ENCODE measurements at places on chromosomes 12 and 14.

- no peak for DNase-seq
These were observed 427.2 kb downstream of the TMTC2 start for GRCh38 chr12:83113945-83114344.

GRCh38 chr14:89675590-89675989 lies 258.6 kb upstream of the FOXN3 start:
- DNase-seq, result no peak

- no peak for DNase-seq
These were observed 372.2 kb downstream of the RAD51B start for GRCh38 chr14:68191567-68192321.

GRCh38 chr12:93167331-93167730 lies 210.4 kb upstream of the NUDT4 start:
- no peak for DNase-seq

- DNase-seq, result no peak
These were observed 134.5 kb upstream of the NAV3 start for GRCh38 chr12:77696183-77696582.

DNA sequence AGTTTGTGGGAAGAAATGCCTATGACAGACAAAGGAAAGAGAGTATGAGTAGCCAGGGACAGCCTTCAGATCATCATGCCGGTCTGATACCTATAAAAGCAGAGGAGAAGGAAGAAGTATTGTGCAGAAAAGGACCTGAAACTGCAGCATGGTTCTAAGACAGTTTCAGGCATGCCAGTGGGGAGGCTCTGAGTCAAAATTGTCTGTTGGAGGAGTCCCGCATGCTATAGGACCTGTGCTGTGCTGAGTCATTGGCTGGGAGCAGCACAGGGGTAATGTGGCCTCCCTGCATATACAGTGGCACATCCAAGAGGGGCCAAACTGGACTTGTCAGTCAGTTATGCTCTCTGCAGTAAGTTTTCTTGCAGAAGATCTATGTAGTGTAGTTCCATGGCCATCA lies 40.7 kb downstream of the NEUROD4 start:
- no peak for DNase-seq

DNA sequence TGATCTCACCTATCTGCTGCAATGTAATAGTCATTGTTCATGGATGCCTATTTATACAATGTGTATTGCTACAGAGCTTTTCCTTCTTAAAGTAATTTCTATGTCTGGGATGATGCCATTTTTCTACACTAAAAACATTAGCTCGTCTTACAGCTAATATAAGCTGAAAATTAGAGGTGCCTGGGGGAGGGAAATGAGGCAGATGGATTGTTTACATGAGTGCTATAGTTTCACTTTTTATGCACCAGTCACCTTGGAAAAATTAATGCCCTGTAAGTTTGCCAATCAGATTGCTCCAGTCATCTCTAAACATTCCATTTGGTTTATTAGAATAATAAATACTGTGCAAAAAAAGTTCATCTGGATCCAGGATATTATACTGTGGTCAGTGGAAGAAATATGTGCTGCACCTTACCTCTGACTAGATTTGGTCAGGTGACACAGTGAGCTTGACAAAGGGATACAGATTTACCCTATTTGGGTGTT lies 436.2 kb downstream of the RAD51B start:
- no peak for DNase-seq

- DNase-seq, result no peak
These were observed 23.2 kb upstream of the MAGOHB start for GRCh38 chr12:10636611-10637010.

- no peak for DNase-seq
These were observed 6.6 kb upstream of the KRT18 start for GRCh38 chr12:52942066-52942900.

DNA sequence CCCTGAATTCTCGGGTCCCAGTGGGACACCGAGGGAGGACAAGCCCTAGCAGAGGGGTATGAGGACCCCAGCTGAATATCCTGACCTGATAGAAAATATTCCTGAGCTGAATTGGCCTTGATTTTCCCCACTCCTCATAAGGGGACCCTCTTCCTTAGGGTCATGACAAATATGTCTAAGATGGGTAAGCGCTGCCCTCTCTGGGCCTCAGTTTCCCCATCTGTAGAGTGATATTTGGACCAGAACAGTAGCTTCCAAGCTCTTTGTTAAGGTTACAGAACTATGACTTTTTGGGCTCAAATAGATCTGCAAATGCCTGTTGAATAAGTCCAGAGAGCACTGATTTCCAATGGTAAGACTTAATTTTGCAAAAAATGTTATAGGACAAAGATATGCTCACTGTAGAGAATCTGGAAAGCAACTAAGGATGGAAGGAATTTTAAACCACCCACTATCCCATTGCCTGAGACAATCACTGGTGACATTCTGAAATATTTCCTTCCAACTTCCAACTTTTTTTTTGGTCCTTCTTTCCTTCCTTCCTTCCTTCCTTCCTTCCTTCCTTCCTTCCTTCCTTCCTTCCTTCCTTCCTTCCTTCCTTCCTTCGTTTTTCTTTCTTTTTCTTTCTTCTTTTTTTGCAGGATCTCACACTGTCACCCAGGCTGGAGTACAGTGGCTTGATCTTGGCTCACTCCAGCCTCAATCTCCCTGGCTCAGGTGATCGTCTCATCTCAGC lies 32.0 kb downstream of the MYL2 start:
- no peak for DNase-seq

- DNase-seq, result no peak
These were observed 134.0 kb downstream of the BCL11B start for GRCh38 chr14:99137913-99138571.

DNA sequence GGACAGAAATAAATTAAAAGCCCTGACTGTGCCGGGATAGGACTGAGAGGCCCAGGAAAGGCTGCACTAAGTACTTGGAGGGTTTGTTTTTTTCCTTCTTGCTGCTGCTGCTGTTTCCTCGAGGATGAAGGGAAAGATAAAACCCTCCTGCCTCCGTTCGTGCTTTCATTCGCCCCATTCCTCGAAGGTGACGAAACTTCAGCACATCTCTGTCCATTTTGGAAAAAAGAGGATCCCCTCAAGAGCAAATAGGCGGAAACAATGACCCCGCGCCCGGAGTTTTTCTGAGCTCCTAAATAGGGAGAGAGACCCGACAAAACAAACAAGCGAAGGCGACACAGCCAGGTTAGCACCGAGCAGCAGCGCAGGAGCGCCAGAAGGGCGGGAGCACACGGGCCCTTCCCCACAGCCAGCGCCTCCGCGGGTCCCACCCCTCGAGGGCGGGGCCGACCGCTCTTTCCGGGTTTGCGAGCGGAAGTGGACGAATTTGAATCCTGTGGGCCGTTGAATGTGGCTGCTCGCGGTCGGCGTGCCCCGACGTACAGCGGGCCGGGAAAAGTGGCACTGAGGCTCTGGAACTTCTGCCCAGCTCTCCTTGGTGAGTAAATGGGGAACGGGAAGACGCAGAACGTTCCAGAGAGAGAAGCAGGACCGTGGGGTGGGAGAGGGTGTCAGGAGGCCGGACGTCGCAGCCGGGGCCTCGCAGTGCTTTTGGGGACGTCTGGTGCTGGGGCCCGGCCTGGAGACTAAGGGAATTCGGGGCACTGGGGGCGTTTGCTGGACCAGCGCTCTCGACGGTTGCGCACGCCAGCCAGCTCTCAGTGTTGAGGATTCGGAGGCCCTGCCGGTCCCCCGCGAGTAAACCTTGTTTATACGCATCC lies at the start of gene G2E3:
G2E3 (plus strand) TSS at position 484 of the 881 bp plus-strand sequence. CDS start 21,922 bp downstream, outside the sequence.
- DNase-seq, result peak; percentile 84

GRCh38 chr12:25796523-25797000 lies 161.9 kb upstream of the RASSF8 start:
- no peak for DNase-seq

DNA sequence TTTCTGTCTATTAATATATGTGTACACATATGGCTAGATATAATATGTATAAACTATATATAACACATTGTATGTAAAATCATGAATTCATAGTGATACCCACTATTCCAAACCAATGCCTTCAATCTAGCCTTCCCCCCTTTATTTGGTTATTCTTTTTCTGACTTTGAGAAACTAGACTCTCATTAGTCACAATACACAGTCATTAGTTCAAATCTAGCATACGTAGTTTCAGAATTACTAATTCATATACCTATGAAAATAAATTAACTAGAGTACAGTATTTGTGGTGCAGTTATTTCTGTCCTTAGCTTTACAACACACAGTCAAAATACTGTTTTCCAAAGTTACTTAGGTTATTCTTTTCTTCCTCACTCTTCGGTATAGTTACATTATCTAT lies 268.2 kb downstream of the DPF3 start:
- DNase-seq, result no peak

GRCh38 chr12:95505039-95505438 lies 31.1 kb downstream of the METAP2 start:
- no peak for DNase-seq

- DNase-seq, result no peak
These were observed 91.3 kb downstream of the DUSP6 start for GRCh38 chr12:89260841-89261637.

DNA sequence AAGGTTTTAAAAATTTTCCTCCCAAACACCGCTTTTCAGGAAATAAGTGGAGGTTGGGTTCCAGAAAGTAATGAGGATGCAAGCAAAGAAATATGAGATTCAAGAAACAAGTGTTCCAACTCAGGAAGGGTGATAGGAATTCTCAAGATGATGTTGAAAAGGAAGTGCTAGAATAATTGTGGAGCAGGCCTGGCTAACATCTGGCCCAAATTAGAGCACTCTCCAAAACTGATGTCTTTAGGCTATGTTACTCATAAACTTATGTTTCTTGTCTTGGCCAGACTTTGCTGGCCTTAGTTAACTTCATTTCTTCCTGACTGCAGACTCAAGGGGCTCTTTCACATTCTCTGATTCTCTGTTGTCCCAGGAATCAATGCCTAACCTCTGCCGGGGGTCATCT lies 116.3 kb downstream of the TMTC3 start:
- DNase-seq, result no peak

DNA sequence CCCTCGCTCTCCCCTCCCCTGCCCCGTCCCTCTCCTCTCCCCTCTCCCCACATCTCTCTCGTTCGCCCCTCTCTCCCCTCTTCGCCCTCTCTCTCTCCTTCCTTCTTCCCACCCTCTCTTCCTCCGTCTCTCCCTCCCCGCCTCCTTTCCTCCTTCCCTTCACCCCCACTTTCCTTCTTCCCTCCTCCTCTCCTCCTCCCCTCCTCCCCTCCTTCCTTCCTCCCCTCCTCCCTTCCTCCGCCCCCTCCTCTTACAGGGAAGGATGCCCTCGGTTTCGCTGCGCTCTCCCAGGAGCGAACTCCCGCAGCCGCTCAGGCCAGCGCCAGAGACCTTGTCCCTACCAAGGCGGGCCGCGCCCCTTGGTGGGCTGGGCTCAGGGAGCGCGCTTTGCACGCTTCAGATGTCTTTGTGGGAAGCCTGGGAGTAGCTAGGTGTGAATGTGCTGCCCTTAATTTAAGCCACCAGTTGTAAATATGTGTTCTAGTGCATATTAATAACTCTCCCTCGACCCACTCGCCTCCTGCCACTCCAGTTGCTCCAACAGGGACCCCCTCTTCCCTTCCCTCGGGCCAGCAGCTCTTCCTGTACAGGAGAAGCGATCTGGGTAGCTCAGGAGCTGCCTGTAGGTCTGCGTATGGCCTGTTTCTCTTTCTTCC lies 13.3 kb upstream of the MAP3K9 start:
- DNase-seq, result no peak

- no peak for DNase-seq
These were observed 54.5 kb upstream of the TMEM260 start for GRCh38 chr14:56524971-56525677.

DNA sequence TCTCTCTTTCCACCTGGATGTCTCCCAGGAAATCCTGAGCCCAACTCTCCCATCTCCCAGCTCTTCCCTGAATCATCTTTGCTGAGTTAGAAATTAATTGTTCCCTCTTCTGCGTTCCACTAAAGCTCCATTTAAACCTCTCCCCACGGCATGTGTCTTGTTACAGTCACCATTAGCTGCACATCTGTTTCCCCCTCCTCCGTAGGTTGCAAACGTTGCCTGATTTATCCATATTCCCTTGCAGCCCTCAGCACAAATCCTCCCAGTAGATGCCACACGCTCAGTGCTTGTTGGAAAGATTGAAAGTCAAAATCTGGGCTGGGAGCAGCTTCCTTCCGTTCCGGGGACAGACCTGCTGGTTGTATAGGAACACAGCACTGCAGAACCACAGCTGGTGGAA lies 90.4 kb downstream of the SLC24A4 start:
- peak; percentile 9 for DNase-seq

DNA sequence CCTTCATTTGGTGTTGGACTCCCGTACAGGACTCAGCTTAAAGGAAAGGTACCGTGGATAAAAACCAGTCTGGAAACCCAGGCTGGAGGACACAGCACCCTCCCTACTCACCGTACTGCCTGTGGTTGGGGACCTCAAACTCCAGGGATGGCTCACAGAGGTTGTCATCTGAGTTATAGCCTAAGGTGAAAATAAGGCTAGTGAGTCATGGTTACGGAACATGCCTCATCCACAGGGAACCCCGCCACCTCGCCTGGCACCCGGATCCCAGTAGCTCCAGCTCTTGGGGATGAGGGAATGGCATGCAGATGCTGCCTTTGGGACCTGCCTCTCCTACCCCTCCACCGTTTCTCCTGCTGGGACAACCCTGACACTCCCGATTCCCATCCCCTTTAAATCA lies 36.8 kb upstream of the GPR68 start:
- DNase-seq, result no peak

DNA sequence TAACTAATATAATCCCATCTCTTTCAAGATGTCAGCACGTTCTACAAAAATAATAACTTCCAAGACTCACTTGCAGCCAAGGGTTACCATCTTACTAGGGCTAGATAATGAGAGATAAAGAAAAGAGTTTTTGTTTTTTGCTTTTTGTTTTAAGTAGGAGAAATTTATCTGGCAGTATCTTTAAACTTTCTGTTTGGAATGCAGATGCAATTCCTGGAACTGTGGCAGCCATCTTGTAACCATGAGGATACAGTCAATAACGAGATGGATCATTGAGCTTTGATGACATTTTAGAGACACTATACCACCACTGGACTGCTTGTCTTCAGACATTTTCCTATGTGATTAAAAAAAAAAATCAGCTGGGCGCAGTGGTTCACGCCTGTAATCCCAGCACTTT lies 171.2 kb upstream of the ARID2 start:
- no peak for DNase-seq

GRCh38 chr12:106140223-106140986 lies 1.7 kb upstream of the NUAK1 start:
- DNase-seq, result no peak

GRCh38 chr12:52337054-52337453 lies 15.9 kb upstream of the KRT83 start:
- no peak for DNase-seq

DNA sequence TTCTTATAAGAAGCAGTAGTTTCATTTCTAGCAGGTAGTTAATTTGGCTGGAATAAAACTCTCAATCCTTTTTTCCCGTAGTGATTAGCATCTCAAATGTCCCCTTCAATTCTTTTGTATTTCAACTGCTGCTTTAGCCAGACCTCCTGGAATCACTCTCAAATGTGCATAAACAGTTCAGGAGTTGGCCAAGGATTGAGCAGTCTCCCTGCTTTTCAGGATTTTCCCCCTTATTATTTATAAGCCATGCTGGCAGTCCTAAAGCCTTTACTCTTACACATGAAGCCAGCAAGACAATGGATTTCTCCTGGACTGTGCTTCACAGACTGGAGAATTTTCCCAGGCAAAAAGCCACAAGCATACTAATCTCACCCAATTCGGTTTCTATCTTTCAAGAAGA lies 950.1 kb downstream of the VRK1 start:
- DNase-seq, result no peak

GRCh38 chr14:77561881-77562280 lies 54.6 kb downstream of the SPTLC2 start:
- DNase-seq, result no peak

- no peak for DNase-seq
These were observed 8.7 kb downstream of the ZCCHC8 start for GRCh38 chr12:122491991-122492390.

Data from occipital lobe (tissue), 3 donors.